HL-60 (cell line): ENCODE measurements at places on chromosomes 6 and 20.

GRCh38 chr6:135053406-135053805 is 1.2 kb downstream of the HBS1L start:
- no peak for DNase-seq

- peak; percentile 61 for DNase-seq
These were observed 19.0 kb upstream of the PREX1 start for GRCh38 chr20:48846516-48847492.

- peak; percentile 31 for DNase-seq
These were observed 7.0 kb upstream of the RIN2 start for GRCh38 chr20:19750907-19751636.

GRCh38 chr6:134683783-134684422 is 266.0 kb downstream of the ALDH8A1 start:
- DNase-seq, result no peak

- peak; percentile 95 for DNase-seq
These were observed 118.0 kb downstream of the HFE start for GRCh38 chr6:26205161-26205624.
